ENCODE measurements at places on chromosomes 2 and 18. TPM values are rescaled to one million over a fixed set of nuclear protein-coding genes. Genes with fewer than 3 reads are reported as not detected.

Gene RTP5
- total RNA-seq = not detected

Gene DYNAP
- total RNA-seq = not detected

Gene CAVIN2
- total RNA-seq = 138 TPM

Gene TRIB2
- 29.1 TPM for total RNA-seq

Gene MRO
- total RNA-seq = 0.75 TPM

Gene NPAS2
- 47.4 TPM for total RNA-seq

Gene TMBIM1
- total RNA-seq = 388 TPM

Gene INSIG2
- 42.7 TPM for total RNA-seq

Gene KCNG2
- not detected for total RNA-seq

Gene UBR3
- 39.0 TPM for total RNA-seq

Gene GCG
- 0.17 TPM for total RNA-seq

GRCh38 chr2:67039517-67040103 is 357.5 kb upstream of the ETAA1 start:
- DNase-seq = no peak

GRCh38 chr2:5693287-5694201 is 1.4 kb downstream of the SOX11 start:
- no peak for DNase-seq

DNA sequence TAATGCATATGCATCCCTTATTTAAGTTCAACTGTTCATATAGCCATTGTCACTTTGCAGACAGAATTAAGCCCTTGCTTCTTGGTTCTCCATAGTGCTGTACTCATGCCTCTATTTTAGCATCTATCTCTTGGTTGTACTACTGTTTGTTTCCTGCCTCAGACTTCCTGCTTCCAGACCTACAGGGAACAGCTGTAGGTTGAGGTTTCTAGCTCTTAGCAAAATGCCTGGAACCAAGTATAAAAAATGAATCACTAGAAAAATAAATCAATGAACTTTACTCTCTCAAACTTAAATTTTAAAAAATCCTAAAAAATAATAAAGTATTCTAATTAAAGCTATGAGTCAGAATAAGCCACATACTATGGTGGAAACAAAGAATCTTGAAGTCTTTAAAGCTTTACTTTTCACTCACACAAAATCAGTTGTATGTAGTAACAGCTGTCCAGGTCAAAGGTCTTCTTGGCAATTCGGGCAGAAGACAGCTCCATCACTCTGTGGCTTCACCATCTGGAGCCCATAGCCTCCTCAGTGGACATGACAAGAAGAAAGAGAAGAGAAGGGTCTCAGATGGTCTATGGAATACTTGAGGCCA is 1228.1 kb upstream of the GYPC start:
- no peak for DNase-seq

GRCh38 chr18:36297417-36298125 is at the start of gene FHOD3:
TSS of gene FHOD3 (plus strand) at chr18:36297713. CDS start at chr18:36297836, 123 bp downstream.
- DNase-seq = peak; percentile 35

DNA sequence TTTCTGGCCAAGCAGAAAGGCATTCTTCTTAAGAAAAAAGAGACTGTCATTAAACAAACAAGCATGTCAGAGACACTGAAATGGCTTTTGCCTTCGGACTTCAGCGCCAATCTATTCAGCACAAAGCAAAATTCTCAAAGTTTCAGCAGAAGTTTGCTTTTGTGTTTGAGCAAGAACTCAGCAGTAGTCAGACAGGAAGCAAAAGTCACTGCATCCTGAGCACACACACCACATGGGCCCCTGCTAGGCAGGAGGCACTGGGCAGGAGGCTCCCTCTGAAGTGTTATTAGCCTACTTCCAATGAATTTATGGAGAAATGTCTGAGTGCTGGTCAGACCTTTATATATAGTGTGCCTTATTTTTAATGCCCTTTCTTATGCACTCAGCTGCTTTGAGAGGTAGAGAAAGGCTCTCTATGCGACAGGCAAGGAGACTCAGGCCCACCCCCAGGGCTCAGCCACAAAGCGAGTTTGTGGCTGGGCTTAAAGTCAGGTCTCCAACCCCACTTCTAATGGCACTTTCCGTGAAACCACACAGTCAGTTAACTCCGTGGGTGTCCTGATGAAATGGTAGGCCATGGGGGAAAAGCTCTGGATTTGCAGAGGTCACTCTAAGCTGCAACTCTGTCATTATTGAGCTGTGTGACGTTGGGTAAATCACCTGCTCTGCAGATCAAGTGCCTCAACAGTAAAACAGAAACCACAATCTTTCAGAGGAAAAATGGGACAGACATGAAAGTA is 161.0 kb upstream of the TMEM200C start:
- DNase-seq = no peak

DNA sequence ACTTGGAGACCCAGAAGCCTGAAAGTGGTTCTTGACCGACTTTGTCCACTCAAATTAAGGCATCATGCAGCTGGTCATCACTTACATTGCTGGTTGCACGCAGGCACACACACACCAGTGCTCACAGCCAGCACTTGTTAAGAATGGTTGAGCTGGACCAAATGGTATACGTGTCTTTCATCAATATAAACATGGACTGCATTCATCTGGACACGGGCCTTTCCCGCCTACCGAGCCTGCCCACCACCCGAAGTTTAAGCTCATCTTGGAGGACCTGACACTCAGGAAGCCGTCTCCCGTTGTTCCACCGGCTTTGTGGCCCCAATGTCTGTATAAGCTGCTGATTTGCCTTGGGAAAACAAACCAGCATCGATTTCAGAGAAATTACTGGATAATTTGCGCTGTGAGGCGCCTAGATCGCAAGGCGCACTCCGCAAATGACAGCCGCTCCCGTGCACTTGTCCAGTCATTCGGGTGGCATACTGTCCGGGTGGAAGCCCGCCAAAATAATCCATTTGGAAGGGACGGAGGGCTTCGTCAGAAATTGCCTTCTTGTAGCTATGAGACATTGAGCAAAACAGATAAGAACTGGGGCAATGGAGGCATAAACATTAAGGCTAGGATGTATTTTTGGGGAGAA is 40.1 kb upstream of the AKAIN1 start:
- no peak for DNase-seq

DNA sequence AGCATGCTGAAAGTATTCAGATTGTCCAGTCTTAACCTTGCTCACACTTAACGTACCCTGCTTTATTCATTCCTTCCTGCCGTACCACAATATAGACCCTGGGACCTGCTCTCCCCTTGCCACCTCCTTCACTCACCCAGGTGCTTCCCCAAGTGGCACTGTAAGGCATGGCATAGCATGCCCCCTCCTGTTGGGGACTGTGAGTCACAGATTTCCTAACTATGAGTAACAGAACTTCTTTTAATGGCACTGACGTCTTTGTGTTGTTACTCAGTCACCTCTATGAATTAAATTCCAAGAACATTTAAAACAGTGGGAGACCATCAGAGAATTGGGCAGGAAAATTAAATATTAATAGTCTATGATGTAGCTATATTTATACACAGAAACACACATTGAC is 117.2 kb downstream of the CTNNA2 start:
- no peak for DNase-seq

DNA sequence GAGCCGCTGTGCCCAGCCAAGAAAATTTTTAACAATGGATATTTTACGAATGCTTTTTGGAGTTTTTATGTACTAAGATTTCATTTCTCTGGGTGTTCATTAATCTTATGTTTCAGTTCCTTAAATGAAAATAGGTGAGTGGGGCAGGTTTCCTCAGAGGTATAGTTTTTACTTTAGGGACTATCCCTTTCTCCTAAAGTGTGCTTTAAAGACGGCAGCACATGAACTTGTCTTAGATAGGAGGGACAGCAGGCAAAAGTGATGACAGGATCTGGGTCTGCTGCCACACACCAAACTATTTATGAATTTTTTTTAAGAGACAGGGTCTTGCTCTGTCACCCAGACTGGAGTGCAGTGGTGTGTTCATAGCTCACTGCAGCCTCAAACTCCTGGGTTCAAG is 8.0 kb upstream of the REL start:
- DNase-seq = no peak

DNA sequence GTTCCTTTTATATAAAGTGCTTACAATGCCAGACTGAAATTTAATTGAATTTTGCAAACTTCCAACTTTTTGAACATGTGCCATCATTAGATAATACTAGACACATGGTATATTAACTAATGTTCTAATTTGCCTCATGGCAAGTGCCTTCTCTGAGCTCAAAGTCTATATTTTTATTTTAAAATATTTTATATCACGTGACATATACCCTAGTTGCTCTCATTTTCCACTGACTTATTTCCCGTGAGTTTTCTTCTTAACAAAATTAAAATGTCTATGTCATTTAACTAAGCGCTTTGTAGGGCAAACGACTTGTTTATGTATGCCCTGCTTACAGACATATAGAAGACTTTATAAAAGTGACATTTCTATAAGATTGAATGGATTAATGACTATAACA is 509.6 kb upstream of the SYT4 start:
- no peak for DNase-seq

DNA sequence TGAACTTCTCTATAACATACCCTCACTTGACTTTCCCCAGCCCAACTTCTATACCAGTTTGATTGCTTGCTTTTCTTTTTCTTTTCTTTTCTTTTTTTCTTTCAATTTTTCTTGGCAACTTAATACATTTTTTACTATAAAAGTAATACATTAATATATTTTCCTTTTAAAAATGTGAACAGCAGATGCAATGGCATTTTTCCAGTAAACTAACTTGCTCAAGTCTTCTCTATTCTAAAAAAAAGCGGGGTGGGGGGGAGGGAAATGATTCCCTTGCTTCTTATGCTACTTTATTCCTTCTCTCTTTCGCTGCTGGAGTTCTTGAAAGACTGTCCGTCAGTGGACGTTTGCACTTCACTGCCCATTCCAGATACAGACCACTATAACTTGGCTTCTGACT is 70.5 kb downstream of the RBMS1 start:
- DNase-seq = no peak

DNA sequence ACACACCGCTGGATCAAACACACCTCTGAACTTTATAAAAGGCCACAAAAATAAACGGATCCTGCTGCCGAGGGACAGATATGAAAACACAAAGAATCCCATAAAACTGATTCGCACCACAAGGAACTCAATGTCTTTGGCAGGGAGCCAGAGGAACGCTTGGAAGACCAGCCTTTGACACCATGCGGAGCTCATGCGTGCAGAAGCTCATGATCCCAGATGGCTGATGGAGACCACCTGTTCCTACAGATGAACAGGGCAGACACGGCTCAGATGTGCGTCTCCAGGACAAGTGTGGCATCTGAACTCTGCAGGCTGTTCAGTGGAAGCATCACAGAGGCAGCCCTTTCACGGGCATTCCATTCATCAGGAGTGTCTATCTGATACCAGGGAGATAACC is 24.9 kb downstream of the COPS9 start:
- DNase-seq = no peak

DNA sequence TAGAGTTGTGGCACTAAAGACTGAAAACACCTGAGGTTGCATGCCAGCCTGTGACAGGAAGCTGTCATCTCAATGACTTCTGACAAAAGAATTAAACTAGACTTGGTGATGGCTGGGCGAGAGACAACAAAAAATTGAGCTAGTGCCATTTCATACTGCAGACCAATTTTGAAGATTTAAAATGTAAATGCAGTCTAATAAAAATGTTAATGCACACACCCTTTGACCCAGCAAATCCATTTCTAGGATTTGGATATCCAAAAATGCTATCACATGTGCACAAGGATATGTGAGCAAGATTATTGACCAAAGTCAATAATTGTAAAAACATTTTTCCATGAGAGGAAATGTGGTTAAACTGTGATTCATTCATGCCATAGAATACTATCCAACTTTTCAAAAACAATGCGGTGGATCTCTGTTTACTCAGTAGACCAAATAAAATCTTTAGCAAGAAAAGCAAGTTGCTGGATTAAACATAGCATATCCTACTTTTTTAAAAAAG is 5.6 kb downstream of the FBXO36 start:
- no peak for DNase-seq

- no peak for DNase-seq
These were observed 21.9 kb downstream of the DHRS9 start for GRCh38 chr2:169091256-169091655.

- no peak for DNase-seq
These were observed 22.3 kb downstream of the CD8A start for GRCh38 chr2:86768189-86768949.

GRCh38 chr2:5263291-5263690 is 428.9 kb upstream of the SOX11 start:
- no peak for DNase-seq

GRCh38 chr2:170235860-170236679 is 58.1 kb downstream of the MYO3B start:
- no peak for DNase-seq

DNA sequence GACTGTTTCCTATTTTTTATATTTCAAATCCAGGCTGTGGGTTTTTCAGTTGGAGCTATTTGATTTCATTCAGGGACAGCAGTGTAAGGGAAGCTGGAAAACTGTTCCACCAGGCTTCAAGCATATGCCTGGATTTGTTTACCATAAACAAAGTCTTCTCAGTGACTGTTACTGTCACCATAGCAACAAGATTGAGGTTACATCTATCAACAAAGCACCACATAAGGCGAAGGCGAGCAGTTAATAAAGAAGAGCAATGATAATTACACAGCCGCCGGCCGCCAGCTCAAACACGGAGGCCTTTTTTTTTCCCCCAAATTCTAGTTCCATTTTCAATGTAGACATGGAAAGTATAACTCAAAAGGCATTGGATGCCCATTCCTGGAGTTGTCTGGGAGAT is 553.7 kb upstream of the SYT4 start:
- no peak for DNase-seq

DNA sequence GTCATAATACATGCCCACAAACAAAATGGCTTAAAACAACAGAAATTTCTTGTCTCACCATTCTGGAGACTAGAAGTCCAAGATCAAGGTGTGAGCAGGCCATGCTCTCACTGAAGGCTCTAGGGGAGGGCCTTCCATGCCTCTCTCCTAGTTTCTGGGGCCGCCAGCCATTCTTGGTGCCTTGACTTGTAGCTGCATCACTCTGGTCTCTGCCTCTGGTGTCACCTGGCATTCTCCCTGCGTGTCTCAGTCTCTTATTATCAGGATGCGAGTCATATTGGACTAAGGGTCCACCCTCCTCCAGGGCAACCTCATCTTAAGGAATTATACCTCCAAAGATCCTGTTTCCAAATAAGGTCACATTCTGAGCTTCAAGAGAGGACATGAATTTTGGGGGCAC is 76.1 kb downstream of the KCNF1 start:
- DNase-seq = no peak

Measured in mucosa of gallbladder (tissue), 1 donor.